ENCODE measurements at places on chromosomes 6 and 20.

- DNase-seq = no peak
These were observed 37.6 kb downstream of the PDSS2 start for GRCh38 chr6:107421696-107422256.

- no peak for DNase-seq
These were observed 440.2 kb downstream of the RFPL4B start for GRCh38 chr6:112787371-112787770.

DNA sequence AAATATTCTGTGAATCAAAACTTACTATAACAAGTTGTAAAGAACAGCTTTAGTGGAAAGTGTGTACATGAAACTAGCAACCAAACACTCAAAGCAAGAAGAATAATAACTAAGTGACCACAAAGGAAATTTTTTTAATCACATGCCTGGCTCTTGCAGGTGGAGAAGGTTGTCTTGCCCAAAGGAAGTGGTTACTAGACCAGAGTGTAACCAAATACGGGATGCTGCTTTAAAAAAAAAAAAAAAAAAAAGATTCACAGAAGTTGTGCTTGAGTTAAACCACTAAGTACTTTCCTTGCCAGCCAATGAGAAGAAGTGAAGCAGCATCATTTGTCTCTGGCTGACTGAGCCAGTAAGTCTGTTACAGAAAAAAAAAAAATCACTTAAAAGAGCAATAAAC, 19.1 kb upstream of the HLA-DQB1 start:
- DNase-seq = no peak

DNA sequence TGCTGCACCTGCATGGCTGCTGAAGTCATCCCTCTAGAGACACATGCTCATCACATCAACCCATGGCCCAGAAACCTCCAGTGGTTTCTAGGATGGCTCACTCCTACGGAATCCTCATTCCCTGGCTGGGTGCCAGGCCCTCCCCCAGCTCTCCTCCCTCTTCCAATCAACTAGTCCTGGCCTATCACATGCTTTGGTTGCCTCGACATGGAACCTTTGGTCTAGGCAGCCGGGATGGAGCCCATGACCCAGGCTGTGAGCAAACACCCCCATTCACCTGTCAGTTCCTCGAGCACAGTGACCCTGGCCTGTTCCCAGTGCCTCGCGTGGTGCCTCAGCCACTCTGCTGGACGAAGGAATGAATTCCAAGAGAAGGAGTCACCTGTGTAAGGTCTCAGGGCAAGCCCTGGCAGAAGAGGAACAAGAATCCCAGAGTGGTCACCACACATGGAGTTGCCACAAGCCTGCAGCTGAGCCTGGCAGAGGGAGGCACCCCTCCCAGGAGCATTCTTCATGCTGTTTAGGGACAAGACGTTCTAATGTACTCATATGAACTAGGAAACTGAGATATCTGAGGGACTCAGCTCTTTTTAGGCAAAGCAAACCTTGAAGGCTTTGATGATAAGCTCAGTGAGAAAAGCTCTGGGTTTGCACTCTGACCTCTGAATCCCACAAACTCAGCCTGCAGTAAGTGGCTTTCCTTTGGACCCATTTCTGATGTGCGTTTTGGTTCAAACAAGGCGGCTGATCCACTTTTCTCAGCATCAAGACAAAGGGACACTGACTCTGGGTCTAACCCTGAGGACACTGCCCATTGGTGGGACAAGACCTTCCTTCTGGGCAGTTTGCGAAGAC, 40.2 kb downstream of the PPP1R3G start:
- no peak for DNase-seq

All from AG04450 (cell line).